Activated CD8-positive, alpha-beta memory T cell treated with anti-CD3 and anti-CD28 coated beads for 36 hours (primary cell): ENCODE measurements at places on chromosomes 5 and 9. TPM values are rescaled to one million over a fixed set of nuclear protein-coding genes. Genes with fewer than 3 reads are reported as not detected.

The FRRS1L gene
- total RNA-seq = not detected

The SOWAHA gene
- total RNA-seq = 0.06 TPM

The PLAC8L1 gene
- 0.46 TPM for total RNA-seq

The DBH gene
- total RNA-seq = not detected

The PCDHGA7 gene
- 0.06 TPM for total RNA-seq

The HMHB1 gene
- total RNA-seq = not detected
